Activated T-cell treated with anti-CD3 and anti-CD28 coated beads, Interleukin-2, amount 50 U/mL, for 72 hours (primary cell): ENCODE measurements at places on chromosomes 2 and 18.
A peak's percentile ranks its signal among the peaks of the same experiment; 100 is the strongest.

DNA sequence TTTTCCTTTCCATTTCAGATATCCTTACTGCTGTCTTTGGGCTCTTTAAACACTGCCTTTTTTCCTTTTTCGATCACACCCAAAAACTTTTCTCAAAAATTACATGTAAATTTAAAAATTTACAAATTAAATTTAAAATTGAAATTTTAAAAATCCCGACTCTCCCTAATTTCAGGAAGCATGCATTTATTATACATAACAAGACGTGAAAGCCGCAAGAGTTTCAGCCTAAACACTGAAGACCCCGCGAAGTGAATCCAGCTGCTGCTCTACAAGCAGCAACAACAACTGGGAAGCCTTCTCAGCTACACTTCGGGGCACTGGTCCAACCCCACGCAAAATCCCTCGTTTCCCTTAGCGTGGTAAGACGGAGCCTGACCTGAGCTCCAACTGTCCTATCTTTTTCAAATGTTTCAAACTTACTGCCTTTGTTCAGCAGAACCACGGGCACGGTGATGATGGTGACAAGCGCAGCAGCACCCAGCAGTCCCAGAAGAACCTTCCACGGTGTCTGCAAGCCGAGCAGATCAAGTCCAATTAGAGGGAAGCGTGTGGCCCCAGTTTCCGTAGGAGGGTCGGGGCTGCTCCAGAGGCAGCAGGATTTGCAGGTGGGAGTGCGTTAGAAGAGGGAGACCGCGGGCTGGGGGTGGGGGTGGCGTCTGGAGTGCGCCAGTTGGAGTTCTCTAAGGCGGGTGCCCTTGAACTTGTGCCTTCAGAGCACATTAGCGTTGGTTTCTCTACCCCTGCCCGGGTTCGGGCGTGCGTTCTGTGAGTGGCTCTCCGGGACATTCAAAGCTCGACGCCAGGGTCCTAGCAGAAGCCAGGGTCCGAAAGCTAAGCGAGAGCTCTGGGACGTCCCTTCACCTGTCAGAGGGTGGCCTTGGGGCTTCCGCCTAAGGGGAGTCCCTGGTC, 783 bp downstream of the DPP4 start:
- DNase-seq, result peak; percentile 16

DNA sequence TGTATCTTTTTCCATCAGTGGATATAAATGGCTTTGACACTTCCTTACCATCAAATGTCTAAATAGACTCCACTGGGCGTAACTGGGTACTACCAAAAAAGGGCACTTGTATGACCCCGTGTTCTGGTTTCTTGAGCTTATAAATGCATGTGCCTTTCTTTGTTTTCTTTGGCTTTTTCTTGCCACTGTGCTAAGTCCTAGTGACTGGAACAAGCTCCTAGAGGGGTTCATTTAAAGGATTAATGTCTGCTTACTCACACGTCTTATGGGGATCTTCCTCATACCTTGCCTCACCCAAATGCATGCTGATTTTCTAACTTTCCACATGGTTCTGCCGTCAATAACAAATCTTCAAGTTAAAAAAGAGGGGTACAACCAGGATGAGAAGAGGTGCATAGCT, 19.8 kb upstream of the ZNF532 start:
- no peak for DNase-seq

- DNase-seq, result no peak
Measured at GRCh38 chr18:67776929-67777328, 260.4 kb upstream of the DSEL start.

GRCh38 chr18:55139836-55140235, 180.6 kb upstream of the CCDC68 start:
- no peak for DNase-seq

DNA sequence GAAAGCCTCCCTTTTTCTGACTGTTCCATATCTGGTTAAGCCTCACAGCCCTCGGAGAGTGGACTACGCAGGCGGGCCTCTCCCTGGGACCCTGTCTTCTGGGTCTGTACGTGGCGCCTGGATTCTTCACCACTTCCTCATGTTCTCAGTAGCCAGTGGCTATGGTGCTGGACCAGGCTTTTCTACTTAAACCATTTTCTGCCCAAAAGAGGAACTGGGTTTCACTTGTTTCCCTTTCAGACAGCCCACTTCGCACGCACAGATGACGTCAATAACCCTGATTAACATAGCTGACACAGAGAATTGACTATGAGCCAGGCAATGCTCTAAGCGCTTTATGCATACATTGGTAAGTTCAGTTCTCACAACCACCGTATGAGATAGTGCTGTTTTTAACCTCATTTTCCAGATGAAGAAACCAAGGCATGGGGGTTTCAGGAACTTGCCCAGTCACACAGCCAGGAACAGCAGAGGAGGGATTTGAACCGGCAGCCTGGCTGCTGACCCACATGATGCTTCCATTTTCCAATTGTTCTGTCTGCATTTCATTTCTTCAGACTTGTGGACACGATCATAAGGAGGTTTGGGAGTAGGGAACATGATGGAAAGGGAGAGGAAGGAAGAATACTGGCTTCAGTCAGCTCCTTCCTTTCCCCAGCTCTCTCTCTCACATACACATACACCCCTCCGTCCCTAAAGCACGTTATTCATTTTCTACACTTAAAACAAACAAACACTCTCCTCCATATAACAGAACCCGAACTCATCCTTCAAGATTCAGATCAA, 41.7 kb downstream of the MYOM1 start:
- peak; percentile 18 for DNase-seq

DNA sequence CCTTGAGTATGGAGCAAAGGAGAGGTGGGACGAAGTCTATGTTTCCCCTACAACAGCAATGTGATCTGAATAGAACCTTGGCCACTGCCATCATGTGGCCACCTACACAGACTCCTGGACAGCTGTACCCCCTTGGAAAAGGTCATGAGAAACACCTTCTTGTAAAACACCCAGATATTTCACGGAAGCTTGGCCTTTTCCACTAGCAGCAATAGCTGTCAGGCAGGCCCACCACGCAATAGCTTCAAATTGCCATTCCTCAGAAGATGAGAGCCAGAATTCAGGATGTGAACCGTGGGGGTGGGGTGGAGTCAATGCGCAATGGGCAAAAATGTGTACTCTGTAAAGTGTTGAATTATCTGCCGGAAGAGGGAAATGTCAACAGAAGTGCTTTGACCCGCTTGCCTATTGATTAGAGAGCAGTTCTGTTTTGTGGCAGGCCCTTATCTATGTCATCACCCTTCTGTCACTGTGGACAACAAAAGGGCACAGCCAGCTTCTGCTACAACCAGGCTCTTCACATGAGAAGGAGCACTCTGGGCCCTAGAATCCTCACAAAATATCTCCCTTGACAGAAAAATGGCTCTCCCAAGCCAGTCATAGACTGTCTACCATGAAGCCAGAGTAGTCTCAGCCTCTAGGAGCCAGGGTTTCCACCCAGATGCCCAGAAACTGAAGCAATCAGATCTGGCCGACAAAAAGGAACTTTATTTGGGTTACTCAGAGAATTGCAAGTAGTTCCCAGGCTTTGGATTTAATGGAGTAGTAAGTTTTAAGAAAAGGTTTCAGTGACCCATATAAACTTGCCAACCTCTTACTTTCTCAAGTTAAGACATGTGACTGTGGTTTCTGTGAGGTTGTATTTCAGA, 9.5 kb downstream of the INPP1 start:
- no peak for DNase-seq

DNA sequence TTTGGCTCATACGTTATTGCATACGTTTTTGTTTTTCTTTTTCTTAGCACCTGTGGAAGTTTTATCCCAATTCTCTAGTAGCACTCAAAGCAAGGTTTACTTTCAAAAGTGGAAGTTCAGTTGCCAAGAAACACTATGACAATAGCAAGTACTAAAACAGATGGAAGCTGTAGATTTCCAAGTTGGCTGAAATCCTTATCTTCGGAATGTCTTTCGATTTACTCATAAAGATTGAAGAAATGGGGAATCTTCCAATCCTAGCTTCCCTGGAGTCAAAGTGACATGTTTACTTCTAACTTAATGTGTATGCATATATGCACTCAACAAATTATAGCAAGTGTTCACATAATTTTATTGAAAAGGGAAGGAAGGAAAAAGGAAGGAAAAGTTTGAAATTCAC, 307.4 kb downstream of the CTNNA2 start:
- no peak for DNase-seq

DNA sequence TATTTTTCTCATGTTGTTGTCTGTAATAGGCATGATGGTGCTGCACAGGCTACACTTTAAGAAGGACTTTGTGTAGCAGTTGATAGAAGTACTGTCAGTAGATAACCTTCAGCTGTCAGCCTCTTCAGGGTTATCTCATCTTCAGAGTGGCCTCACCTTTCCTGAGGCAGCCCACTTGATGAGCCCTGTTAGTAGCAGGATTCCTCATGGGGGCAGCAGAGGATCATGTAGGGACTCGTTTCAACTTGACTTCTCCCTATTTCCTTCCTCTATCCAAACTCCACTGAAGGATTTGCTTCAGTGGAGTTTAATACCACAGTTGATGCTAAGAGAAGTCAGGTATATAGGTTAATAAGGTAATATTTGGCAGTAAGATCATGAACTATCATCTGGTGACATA, 530.3 kb upstream of the FSIP2 start:
- DNase-seq, result no peak

DNA sequence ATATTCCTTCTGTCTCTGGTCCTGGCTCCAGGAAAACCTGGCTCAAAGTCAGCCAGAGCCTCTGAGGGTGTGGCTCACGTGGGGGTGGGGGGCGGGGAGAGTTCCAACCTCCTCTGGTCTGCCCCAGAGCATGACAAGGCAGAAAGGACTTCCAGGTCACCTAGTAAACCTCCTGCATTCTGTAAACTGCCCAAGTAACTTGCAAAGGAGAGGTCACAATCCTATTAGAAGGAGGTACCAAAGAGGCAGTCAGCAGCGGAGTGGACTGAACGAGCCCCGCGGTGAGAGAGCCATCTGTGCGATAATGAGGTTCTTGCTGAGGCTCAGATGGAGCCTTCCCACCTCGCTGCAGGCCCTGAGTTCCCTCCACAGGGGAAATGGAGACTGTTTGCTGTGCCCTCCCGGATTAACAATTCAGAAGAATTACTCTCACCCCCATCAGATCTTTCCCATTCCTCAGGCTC, 58.9 kb upstream of the GATA6 start:
- no peak for DNase-seq

- no peak for DNase-seq
Measured at GRCh38 chr18:74632856-74633255, 35.2 kb downstream of the ZNF407 start.

- DNase-seq, result no peak
Measured at GRCh38 chr18:48325115-48325665, 84.0 kb downstream of the ZBTB7C start.

DNA sequence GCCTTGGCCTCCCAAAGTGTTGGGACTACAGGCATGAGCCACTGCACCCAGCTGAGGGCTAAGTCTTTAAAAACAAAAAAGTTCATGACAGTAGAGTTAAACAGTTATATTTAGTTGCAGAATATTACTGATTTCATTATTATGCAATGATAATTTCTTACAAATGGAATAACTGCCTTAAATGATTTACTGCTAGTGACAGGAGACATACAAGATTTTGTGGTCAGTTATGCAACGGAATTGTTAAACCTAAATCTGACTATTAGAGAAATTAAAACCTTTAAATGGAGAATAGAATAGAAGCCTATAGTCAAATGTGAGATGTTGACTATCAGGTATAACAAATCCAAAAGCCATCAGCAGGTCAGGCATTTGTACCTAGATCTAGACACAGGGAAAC, 10.3 kb upstream of the DNAJC10 start:
- no peak for DNase-seq

DNA sequence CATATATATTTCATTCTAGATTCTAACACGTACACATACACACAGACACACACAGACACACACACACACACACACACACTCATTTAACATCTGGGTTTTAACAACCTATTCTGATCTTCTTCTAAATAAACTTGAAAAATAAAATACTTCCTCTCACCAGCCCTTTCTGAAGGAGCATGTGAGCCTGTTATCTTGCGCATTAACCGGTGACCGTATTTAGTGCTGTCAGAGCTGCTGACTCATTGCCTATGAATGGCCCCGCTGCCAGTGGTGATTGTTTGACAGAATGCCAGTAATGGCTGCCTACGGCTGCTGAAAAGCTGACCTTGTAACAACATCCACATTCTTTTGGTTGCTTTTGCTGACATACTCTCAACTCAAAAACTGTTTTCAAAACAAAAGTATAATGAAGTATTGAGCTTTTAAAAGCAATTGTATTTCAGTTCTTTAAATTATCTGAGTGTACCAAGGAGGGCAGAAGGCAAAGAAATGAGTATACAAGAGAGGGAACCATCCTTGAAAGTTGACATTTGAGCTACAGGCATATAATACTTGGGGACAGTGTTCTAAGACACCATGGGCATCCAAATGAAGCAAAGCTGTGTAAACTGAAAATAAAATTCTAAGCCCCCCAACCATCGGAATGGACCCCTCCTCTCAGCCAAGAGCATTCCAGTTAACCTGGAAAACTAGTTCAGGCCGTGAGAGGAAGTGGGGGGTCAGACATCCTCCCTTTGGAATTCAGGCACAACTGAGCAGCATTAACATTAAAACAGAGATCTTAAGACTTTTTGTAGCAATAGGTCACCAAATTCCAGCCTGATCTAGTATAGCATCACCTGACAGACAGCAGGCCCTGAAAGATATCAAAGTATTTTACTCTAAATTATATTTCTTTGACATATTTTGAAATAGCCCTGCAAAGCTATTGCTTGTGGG, 50.2 kb upstream of the DTNA start:
- no peak for DNase-seq

GRCh38 chr18:64271246-64271645, 122.4 kb upstream of the LINC00305 start:
- no peak for DNase-seq

DNA sequence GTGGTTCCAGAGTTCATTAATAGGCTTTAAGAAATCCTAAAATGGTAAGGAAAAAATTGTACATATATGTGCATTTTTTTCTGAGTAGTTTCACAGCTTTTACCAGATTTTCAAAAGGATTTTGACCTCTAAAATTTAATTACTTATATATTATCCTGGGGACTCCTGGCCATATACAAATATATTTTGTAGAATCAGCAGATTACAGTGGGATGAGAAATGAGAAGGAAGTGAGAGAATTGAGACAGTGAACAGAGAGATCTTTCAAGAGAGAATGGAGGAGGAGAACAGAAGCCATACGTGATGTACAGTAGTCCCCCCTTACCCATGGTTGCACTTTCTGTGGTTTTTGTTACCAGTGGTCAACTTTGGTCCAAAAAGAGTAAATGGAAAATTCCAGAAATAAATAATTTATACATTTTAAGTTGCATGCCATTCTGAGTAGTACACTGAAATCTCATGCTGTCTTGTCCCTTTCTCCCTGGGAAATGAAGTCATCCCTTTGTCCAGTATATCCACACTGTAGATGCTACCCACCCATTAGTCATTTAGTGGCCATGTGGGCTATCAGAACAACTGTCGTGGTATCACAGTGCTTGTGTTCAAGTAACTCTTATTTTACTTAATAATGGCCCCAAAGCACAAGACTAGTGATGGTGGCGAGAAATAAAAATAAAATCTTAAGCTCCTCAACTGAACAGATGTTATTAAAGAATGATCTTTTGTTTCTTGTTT, 130.4 kb upstream of the MYO3B start:
- no peak for DNase-seq

DNA sequence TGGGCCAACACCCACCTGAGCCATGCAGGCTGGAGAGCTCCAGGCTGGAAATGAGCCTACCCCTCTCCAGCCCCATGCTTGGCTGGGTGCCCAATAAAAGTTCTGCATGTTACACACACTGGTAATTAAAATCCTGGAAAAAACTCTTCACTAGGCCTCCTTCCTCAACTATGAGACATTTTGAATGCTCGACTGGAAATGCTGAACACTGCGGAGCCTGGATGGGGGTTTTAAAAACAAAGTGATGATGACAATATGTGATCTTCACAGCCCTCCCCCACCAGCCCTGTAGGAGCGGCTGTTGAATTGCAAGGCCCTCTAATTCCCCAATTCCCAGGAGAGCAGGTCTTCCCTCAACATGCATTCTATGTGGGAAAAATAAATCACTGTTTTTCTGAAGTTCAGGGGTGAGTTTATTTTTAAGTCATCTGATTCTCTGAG, 179.2 kb downstream of the TTC32 start:
- no peak for DNase-seq
